ENCODE measurements at places on chromosomes 13 and 19.

DNA sequence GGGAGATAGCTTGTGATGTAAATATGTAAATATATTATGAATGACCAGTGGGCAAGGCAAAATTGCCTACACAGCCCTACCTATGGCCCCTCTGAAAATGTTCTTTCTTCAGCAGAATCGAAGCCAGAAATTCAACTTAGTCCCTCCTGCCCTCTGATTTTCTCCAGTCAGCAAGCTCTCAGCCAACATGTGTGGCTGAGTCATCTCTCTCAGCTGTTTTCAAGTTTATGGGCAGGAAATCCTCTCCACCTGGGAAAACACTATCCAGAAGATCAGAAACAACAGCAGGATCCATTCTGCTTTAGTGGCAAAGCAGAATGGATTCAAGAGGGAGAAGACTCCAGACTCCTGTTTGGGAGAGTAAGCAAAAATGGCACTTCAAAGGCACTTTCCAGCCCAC is 8.9 kb upstream of the ZNF527 start:
- no peak for DNase-seq

DNA sequence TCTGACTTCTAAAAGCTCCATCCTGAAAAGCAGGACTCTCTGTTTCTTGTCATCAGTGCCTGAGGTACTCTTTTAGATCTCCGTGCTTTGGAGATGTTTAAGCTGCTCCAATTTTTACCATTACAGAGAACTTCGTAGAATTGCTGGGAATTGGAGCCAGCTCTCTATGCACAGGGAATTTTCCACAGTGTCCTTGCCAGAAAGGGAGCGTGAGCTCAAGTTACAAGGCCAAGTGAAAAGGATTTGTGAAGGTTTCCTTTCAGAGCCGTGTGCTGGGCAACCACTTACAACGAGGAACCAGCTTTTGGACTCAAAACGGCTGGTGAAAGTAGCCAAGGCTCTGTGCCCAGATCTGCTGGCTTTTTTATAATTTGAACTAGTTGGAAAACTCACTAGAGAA is 82.6 kb downstream of the NUFIP1 start:
- DNase-seq, result no peak

DNA sequence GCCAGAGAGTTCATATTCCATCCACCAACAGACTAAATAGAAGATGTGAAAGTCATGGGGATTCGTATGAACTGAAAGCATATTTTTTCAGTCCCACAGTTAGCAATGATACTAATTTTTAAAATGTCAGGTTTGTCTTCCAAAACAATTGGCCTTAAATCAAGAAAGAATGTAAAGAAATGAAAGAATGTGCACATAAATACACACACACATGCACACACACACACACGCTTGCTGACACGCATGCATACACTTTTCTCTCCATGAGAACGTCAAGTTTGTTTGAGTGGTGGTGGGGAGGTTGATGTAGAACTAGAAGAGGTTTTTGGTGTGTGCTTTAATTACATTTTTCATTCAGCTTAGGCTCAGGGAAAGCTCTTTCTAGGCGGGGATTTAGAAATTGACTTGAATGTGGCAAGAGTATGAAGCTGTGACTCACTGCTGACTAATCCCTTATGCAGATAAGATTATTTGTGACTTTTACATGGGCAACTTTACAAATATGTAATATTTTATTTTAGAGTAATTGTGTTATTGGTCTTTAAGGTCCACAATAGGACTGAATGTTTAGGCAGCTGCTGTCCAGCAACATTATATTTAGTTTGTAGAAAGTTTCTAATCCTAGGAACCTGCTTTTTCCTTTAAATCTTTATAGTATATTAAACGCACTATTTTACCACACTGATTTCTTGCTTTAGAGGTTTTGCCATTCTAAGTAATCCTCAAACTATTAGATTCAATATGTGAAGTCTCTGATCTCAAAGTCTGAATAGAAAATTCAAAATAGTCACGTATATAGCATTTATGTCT is 18.8 kb downstream of the FLT1 start:
- no peak for DNase-seq

GRCh38 chr13:32415019-32415418 is 12.9 kb downstream of the N4BP2L1 start:
- no peak for DNase-seq

DNA sequence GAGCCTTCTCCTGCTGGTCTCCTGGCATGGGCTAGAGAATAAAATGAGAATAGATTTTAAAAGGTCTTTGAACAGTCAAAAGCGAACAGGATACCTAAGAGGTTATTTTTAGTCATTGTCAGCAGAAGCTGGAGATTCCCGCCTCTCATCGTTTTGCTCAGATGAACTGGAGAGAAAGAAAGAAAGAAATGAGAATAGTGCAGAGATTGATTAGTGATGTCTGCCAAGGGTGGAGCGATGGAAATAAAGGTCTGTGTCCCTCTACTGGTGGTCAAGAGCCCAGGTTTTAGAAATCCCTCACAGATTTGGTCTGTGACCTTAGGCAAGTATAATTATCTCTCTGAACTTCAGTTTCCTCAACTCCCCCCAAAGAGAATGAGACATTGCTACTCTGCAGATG is 5.3 kb downstream of the NCAN start:
- no peak for DNase-seq

DNA sequence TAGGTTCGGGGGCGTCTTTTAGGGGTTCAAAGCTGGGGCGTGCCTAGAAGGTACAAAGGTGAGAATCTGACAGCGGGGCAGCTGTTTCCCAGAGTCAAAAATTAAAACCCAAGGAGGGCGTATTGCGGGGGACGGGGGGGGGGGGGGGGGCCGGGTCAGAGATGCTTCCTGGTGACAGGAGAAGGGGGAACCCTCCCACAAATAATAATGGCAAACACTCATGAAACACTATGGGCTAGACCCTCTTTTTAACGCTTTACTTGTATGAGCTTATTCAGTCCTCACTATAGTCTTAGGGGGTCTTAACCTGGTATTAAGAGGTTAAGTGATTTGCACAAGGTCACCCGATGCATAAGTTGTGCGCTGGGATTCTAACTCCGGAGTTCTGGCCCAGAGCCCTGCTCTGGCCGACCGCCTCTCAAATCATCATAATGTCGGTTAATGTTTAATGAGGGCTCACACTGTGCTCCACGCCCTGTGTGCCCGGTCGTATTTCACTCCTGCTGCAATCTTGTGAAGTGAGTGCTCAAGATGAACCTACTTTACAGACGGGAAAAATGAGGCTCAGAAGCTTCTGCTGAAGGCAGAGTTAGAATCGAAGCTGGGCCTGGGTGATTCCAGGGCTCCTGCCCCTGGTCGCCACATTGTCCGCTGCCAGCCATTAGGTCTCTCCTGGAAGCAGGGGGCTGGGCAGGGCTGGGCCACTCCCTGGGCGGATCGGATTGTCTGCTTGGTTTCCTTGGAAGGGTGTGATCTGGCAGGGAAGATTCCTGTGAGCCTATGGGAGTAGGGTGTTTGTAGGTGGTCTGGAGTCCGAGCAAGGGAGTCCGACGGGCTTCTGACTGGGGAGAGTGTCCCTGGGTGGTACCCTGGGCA is 964 bp downstream of the PAK4 start:
- no peak for DNase-seq

DNA sequence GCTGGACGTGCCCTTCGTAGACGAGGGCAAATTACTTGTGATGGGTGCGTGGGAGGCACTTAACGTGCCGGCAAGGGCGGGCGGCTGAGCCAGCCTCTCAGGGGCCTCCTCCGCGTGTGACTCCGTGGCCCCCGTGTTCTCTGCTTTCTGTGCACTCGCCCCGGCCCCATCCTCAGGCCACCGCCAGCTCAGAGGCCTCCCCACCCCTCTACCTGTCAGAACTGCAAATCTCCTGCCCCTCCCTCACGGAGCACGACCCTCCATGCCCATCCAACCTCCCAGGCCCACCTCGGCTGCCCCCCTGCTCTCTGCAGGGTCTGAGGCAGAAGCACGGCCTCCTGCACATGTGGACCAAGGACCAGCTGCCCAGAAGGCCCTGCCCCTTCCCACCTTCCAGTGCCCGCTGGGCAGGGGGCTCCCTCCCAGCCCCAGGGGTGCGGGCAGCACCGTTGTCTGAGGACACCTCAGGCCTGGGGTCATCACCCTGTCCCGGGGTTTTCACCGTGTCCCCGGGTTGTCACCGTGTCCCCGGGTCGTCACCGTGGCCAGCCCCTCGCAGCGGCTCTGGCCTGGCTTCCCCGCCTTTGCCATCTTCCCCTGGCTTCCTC is 44.5 kb downstream of the TMEM255B start:
- DNase-seq, result no peak

GRCh38 chr13:27112006-27112405 is 59.6 kb downstream of the USP12 start:
- no peak for DNase-seq

- no peak for DNase-seq
Observed at GRCh38 chr13:34086281-34086680, 268.3 kb downstream of the RFC3 start.

DNA sequence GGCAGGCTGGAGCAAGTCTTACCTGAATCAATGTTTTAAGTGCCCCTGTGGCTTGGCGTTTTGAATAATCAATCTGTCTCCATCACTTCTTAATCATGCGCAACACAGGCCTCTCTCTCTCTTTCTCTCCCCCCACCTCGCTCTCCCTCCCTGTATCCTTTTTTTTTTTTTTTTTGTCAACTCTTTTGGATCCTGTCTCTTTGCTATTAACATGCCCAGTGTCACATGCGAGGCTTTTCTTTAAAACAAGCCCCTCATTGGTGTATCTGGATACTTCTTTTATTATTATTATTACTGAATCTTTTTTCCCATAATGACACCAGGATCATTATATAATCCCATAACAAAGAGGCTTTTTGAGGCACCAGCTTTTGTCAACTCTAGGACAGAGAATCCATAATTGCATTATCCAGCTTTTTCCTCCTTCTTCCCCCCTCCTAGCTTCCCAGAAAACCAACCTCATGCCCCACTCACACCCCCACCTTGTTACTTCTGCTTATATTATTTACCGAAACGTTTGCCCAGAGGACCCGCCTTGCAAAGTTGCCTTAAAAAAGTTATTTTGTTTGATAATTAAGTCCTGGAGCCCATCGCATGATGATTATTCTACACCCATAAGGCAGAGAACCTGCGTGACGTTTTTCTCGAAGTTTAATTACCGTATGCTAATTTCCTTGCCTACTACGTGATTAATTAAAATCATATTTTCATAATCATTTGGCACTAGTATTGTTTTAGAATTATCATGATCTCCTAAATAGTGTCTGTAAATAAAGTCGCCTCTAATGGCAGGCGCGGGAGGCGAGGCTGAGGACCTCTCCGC is 148.1 kb upstream of the ZNF536 start:
- DNase-seq, result no peak

DNA sequence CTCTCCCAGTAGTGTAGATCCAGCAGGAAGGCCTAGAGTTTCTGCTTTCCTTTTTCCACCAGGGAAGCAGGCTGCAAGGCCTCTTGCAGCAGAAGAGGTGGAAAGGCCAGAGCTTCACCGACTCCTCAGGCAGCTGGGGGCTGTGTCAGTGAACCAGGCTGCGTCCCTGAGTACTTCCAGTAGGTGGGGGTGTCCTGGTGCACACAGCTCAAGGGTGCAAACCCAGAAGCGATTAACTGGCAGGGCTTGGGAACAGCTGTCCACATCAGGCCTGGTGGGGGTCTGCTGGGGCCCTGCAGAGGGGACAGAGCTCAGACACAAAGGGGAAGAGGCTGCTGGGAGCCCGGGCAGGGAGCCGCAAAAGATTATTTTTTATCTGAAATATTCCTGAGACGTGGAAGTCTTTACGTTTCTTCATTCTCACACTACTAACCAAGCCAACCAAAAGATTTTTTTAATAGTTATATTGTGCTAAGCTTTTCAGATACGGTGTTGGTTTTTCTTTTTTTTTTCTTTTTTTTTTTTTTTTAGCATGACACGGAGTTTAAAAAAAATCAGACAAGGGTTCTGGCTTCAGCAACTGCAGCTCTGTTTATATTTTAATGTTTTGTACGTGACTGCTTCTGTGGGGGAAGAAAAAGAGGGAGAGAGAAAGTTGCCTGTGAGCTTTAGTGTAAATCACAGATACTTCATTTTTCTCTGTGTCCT is 11.0 kb downstream of the TSHZ3 start:
- DNase-seq, result no peak
